Activated naive CD4-positive, alpha-beta T cell treated with anti-CD3 and anti-CD28 coated beads, Interleukin-2, amount 50 U/mL, for 72 hours (primary cell): ENCODE measurements at places on chromosomes 3 and 15.

DNA sequence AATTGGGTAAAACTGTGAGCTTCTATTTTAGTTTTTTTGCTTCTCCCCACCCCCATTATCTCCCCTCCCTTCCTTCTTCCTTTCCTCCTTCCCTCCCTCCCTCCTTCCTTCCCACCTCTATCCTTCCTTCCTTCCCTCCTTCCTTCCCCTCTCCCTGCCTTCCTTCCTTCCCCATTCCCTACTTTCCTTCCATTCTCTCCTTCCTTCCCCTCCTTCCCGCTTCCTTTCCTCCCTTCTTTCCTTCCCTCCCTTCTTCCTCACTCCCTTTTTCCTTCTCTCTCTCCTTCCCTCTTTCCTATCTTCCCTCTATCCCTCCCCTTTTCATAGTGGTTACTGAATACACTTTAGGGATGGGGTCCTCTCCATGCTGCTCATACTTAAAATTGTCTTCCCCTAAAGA is 40.4 kb upstream of the C3orf22 start:
- DNase-seq, result no peak

- DNase-seq, result no peak
Observed at GRCh38 chr15:42549032-42549491, 424 bp downstream of the HAUS2 start.

GRCh38 chr3:37031096-37031682 is 37.9 kb downstream of the MLH1 start:
- DNase-seq, result no peak

DNA sequence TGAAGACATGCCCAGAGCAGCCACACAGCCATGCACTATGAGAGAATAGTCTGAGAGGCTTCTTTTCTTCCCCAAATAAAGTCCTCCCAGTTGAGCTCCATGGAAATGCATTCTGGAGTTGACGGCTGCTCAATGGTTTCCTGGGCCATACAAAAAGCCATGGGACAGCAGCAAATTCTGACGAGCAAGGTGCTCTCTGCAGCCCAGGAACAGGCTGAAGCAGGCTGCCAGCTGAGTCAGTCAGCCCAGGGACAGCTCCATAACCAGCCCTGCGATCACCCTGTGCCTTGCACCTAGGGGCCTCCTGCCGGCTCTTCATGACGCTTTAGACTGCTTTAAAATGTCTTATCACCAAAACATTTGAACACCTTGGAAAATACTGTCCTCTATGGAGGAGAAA is 256.3 kb upstream of the CHRNA7 start:
- DNase-seq, result no peak

DNA sequence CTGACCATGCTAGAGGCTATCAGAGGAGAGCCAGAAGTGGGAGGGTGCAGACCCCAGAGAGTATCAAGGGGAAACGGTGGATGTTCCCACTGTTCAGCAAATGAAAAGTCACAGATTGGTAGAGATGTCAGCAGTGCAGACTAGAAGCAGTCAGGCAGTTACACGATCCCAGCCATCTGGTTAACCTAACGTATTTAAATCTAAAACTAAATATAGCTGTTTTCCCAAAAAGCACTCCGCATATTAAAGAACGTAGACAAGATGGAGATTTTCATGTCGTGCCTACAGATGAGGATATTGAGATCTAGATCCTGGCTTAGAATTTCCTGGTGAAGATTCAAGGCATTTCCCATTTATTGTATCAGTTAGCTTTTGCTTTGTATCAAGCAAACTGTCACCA is 25.2 kb downstream of the PXYLP1 start:
- DNase-seq, result no peak

DNA sequence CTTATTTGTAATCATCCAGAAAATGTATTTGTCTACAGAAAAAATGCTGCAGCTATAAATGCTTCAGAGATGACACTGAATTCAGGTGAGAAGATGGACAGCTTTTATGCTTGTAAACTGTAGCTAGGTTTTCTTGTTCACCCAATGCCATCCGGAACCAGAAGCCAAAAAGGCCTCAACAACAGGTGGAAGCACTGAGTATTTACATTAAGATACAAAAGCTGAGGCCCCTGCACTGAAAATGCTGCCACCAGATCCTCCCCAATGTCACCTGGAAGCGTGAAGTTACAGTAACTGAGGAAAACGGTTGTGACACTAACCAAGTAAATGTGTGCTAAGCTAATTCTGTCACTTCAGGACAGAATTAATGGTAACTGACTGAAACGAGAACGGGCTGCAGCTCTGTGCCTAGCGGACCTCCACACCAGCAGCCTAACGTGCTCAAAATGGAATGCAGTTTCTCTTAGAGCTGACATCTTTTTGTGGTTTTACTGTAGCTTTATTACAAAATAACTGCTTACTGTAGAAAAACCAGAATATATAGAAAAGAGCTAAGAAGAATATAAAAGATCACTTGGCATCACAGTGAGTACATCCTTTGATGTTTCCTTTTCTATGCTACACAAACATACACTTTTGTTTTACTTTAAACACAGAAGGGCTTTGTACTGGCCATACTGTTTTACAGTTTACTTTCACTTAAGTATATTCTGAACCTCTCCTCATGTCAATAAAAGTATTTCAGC is 7.6 kb downstream of the CHSY1 start:
- no peak for DNase-seq

GRCh38 chr3:37491343-37491742 is 317.0 kb upstream of the LRRFIP2 start:
- DNase-seq, result no peak

- no peak for DNase-seq
Observed at GRCh38 chr15:40259021-40259420, 20.2 kb downstream of the PAK6 start.

DNA sequence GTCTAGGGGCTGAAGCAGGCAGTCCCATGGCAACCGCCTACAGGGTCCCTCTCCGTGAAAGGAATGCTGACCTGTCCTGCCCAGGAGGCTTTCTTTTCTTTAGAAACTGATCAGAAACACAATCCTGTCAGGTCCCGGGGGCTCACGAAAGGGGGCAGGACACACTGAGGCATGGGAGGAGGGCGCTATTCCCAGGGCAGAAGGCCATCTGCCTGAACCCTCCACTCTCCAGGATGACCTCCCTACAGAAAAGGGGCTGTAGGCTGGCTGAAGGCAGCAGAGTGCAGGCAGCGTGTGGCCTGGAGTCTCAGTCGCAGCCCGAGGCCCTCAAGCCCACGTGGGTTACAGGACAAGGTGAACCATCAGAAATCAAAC is 18.4 kb upstream of the LRRK1 start:
- DNase-seq, result no peak

DNA sequence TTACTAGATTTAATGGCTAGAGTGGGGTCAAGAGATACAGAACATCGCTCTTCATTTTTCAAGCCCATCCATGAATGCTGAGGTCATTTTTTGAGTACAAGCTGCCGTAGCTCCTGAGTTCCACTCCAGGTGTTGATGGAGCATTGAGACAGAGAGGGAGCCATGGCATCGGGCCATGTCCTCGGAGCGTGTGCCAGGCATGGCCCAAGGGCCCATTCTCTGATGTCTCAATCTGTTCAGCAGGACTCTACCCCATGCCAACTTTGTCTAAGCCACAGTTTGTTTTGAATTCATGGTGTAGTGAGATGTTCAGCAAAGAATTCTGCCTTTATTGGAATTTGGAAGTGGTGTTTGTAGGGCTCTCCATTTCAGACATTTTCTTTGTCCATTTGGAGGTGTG is 110.5 kb upstream of the ADAMTS9 start:
- no peak for DNase-seq

DNA sequence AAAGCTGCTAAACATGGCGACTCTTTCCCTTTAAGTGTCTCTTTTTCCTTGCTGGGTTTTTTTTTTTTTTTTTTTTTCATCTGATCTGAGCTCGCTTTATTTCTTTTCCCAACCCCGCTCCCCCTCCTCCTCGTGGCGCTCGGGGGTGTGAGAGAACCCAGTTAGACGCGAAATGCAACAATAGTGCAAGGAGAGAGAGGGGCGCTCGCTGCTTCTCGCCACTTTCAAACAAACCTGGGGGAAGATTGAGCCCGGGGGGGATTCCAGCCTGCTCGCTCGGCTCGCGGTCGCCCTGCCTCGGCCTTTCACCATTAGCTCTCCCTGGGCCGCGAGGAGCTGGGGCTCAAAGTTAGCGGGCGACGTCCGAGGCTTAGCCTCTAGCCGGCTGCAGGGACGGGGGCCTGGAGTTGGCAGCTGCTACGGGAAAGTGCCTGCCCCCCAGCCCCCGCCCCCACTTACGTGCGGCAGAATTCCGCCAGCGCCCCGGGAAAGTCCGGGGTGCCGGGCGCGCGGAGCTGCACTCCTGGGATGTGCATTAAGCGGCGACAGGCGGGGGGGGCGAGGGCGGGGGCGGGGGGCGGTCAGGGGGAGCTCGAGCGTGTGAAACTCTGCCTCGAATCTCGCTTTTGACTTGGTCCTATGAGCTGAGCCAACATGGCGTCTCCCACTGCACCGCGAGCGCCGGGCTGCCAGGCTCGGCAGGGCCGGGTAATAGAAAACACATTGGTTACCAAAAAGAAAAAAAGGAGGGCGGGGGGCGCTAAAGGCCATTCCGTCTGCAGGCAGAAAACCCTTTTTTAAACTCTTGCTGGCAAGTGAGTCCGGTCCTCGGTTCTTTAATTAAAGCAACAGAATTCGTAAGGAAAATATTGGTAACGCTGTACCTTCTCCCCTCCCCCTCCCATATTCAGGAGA is 10.4 kb downstream of the NR2F2 start:
- DNase-seq, result no peak

- DNase-seq, result no peak
Observed at GRCh38 chr15:38042211-38042610, 107.8 kb downstream of the TMCO5A start.

DNA sequence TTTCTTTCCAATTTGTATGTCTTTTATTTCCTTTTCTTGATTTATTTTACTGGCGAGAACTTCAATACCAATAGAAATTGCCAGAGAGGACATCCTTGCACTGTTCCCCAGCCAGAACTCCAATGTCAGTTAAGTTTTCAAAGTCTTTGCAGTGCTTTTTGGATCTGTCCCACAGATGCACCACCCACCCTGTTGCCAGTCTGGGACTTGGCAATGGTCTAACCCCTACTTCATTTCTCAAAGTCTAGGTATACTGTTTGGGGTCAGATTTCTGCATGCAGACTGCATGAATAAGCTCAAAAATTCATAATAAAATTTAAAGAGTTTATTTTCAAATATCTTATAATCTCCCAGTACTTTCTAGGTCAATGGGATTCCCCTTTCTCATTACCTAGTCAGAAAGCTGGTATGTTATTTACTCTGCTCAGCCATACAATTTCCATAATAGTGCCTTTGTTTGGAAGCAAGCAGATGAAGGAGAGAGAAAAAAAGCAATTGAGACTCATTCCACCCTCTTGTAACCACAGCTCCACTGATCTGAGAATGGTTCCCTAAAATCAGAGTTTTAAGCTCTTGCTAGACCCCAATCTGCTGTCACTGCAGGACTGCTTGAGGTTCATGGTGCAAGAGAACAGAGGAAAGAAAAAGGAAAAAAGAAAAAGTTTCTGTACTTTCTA is 125.9 kb upstream of the PLXND1 start:
- DNase-seq, result no peak

GRCh38 chr3:150742141-150742523 is 20.8 kb downstream of the SIAH2 start:
- DNase-seq, result no peak

- DNase-seq, result no peak
Observed at GRCh38 chr3:4680871-4681300, 187.7 kb downstream of the ITPR1 start.

DNA sequence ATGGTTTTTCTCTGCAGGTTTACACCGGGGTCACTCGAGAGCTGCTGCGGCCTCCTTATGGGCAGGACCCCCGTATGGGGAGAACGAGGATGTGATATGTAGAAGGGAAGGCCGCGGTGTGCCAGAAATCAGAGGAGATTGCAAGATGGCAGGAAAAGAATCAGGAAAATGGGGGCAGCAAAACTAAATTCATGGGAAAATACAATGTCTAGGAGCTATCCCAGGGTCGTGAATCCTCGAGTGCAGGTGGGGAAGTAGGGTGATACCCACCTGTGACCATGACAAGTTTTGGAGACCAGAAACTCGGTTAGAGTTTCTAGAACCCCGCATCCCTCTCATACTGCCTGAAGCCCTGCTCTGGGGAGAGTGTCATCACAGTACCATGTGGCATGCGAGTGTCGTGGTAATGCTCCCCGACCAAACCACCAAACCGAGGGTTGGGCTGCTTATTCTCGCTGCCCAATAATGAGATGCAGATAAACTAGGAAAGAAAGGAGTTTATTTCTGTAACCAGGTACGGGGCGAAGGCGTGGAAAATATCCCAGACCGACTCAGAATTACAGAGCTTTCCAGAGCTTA is 781 bp downstream of the TRNT1 start:
- peak; percentile 14 for DNase-seq

DNA sequence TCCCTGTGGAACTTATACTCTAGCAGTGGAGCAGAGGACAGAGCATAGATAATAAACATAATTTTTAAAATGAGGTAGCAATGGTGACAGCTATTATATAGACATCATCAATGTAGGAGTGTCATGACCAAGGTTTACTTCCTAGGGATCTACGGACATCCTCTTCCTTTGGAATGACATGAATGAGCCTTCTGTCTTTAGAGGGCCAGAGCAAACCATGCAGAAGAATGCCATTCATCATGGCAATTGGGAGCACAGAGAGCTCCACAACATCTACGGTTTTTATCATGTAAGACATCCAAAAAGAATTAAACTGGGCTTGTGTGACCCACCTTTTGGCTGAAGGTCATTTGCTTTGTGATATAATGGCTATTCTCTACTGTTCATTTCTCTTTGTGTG is 30.1 kb upstream of the CAPN3 start:
- DNase-seq, result no peak

DNA sequence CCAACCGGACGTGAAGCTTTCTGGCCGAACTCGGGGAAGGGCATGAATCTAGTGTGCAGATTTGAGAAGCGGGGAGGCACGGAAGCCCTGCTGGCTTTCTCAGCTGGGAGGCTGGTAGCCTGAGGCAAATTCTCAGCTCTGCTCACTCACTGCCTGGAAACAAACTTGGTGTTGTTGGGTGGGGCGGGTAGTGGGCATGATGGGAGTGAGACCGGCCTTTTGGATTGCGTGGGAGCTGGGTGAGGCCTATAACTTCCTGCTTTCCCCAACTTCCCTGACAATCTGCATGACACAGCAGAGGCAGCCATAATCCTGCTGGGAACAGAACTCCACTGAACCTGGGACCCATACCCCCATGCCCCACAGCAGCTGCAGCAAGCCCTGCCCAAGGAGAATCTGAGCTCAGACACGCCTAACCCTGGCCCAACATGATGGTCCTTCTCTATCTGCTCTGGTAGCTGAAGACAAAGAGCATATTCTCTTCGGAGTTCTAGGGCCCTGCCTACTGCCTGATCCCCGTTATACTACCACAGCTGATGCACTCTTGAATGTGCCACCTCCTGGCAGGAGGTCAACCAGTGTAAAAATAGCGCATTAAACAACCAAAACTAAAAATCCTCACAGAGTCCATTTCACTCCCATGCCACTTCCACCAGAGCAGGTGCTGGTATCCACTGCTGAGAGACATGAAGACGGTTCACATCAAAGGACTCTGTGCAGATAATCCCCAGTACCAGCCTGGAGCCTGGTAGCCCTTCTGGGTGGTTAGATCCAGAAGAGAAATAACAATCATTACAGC is 44.7 kb downstream of the CEP70 start:
- no peak for DNase-seq

GRCh38 chr3:89216016-89216739 is 108.8 kb downstream of the EPHA3 start:
- no peak for DNase-seq
